ENCODE measurements at places on chromosomes 12 and 14.

DNA sequence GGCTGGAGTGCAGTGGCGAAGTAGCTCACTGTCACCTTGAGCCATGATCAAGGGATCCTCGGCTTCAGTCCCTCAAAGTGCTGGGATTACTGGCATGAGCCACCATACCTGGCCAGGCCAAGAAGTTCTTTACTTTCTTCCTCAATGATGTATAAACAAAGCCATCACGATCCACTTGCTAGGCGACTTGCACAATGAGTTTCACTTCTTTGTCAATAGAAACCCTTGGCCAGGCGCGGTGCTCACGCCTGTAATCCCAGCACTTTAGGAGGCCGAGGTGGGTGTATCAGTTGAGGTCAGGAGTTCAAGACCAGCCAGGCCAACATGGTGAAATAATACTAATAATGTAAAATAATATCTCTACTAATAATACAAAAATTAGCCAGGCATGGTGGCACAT lies 14.4 kb upstream of the SPSB2 start:
- H3K27ac ChIP-seq, result no peak overlapping the region
- H3K36me3 ChIP-seq, result no peaks in the 10 kb centered on the region

GRCh38 chr12:93363841-93364297 lies 13.9 kb upstream of the NUDT4 start:
- no peak overlapping the region for H3K4me3 ChIP-seq
- H3K27me3 ChIP-seq, result no peaks in the 10 kb centered on the region
- H3K4me1 ChIP-seq, result peaks cover 10% of the 10 kb centered on the region
- DNase-seq, result no peak
- H3K36me3 ChIP-seq, result no peaks in the 10 kb centered on the region

DNA sequence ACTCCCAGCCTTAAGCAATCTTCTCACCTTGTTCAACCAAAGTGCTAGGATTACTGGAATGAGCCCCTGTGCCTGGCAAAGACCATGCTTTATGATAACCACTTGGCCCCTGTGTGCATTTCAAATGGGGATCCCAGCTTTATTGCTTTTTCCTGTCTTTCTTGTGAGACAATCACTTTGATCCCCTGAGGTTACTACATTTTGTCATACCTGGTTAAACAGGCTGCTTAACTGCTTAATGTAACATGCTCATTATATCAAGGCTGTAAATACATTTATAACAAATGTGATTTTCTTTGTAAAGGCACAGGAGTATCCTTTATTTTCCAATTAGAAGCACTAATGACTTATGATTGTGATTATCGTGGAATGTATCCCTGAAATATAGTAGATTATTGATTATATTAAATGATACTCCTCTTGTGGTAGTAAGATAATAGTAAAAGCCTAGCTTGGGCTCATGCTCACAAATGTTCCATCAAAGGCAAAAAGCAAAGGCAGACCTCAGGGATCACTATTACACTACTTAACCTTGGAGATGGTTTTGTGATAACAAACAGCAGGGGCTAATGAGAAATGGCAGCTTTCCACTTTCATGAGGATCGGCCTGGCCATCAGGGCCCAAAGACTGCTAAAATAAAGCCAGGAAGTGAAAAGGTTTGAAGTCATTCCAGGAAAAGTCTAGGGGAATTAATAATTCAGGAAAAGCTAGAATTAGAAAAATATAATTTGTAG lies 290.8 kb upstream of the MDGA2 start:
- no peak overlapping the region for H3K4me3 ChIP-seq
- no peaks in the 10 kb centered on the region for H3K27me3 ChIP-seq
- no peak overlapping the region for H3K27ac ChIP-seq
- H3K36me3 ChIP-seq, result no peaks in the 10 kb centered on the region
- no peak for DNase-seq

GRCh38 chr12:122126342-122126635 lies 47.7 kb downstream of the IL31 start:
- H3K4me3 ChIP-seq, result no peak overlapping the region
- DNase-seq, result peak; percentile 8
- no peak overlapping the region for H3K27ac ChIP-seq

GRCh38 chr12:130457215-130457614 lies 119.5 kb downstream of the PIWIL1 start:
- no peaks in the 10 kb centered on the region for H3K36me3 ChIP-seq
- H3K4me3 ChIP-seq, result no peak overlapping the region
- no peaks in the 10 kb centered on the region for H3K27me3 ChIP-seq

DNA sequence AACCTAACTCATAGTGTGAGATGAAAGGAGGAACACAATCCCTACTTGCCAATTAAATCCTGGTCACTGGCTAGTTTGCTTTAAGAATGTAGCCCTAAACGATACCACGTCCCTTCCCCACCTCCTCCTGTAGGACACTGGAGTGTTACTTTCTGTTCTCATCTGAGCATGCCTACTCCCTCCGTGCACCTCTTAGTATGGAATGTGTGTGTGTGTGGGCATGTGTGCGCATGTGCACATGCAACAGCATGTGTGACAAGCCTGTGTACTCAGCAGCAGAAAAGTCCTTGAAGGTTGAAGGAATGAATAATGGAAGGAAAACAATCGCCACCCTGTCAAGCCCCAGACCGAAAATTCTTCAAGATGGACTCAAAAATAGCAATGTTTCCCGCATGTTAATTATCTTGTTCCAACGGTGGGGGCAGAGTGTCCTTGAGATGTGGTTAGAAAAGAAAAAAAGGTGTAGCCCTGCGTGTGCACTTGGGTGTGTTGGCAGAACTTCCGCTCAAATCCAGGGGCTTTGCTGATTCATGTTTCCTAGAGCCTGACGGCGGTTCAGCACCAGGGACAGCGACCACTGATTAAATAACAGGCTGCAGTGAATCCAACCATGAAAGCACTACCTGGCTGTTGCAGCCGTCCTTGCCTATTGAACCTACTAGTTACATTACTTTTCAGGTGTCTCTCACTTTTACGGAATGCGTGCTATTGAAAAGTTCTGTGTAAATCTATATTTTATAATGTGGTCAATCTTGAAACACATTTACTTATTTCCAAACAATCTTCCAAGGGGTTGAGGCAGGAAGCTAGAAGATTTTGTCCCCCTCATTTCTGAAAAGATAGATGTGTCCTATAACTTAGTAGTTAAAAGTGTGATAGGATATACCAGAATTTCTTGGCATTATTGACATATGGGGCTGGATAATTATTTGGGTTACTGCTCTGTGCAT lies 79.8 kb downstream of the SRRM4 start:
- H3K27me3 ChIP-seq, result no peaks in the 10 kb centered on the region
- no peak overlapping the region for H3K4me3 ChIP-seq
- H3K27ac ChIP-seq, result no peak overlapping the region
- H3K36me3 ChIP-seq, result no peaks in the 10 kb centered on the region
